ENCODE measurements at places on chromosomes 7 and 10. TPM values are rescaled to one million over a fixed set of nuclear protein-coding genes. Genes with fewer than 3 reads are reported as not detected.

Gene PRXL2A
- 24.5 TPM for total RNA-seq

- no peak for DNase-seq
These were observed 81.5 kb downstream of the LYZL1 start for GRCh38 chr10:29370097-29371092.

DNA sequence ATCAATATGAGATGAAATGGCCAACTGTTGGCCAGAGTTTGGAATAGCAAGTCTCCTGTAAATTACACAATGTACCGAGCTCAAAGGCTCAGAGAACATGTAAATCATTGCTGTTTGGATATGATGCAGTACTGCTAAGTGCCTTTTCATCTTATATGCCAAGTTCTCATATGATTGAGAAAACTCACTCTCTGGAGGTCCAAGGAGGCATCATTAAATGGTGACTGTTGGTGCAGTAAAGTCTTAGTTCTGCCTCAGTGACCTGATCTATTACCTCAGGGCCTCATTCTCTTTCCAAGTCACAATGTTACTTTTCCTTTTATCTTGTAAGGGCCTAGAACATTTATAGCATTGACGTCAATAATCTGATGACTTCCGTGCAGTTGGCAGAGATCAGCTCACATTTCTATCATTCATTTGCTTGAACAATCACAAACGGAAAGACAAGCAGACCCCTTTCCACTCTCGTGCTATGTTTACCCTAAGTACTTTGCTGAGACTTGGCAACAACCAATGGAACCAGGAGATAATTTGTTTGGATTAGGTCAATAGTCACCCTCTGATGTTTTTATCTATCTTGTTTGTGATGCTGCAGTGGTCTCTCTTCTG lies 32.6 kb upstream of the PDK4 start:
- no peak for DNase-seq

- no peak for DNase-seq
These were observed 122.2 kb downstream of the NPY start for GRCh38 chr7:24406053-24406788.

GRCh38 chr7:41163991-41164390 lies 538.9 kb downstream of the INHBA start:
- DNase-seq, result no peak

Gene GRM3
- total RNA-seq, result not detected

Gene APBB1IP
- total RNA-seq, result 66.3 TPM

DNA sequence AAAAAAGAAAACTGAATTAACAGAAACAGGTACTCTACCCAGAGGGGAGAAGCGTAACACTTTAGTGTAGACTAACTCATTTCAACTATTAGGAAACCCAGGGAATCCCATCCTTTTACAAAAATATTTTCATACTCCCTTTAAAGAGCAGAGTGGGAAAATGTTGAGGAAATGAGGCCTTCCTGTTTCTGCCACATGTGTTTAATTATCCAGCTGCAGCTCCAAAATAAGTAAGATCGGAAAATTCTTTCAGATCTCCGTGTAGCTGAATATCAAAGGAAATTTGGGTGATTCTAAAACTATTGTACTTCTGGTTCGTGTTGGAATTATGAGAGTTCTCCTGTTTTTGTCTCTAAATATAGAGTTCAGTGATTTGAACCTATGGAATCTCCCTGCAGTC lies 58.0 kb upstream of the CAV2 start:
- no peak for DNase-seq

- DNase-seq, result peak; percentile 19
These were observed 34.7 kb downstream of the ACADSB start for GRCh38 chr10:123043409-123043925.

DNA sequence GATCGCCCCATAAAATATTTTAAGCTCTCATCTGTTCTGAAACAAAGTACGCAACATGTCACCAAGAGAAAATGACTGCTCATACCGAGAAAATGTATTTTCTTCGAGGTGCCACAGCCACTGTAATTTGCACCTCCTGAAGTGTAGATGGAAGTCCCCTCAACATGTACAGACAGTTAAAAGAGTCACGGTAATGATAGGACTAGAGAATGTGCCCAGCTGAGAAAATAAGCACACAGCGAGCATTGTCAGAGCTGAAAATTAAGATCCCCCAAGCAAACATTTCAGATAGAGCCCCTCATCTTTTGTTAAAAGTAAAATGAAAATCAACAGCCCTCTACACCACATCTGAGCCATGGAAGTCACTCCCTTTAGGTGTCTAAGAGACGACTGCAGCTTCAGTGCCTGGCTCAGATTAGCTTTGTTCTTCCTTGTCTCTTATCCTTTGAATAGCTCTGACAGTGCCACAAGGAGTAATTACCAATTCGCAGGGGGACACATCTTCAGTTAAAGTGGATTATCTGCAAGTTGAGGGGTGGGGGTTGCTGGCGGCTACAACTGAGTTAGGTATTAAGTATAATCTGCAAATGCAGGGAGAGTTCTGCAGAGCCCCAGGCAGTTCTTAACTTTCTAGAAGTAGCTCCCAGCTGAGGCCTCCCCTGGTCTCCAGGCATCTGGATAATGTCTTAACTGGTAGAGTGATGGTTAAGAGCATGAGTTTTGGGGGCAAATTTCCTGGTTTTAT lies 222.7 kb upstream of the C7orf33 start:
- no peak for DNase-seq

GRCh38 chr10:133476641-133476990 lies 22.9 kb downstream of the SCART1 start:
- no peak for DNase-seq

All from activated naive CD8-positive, alpha-beta T cell treated with anti-CD3 and anti-CD28 coated beads for 36 hours (primary cell).